GOT3 (cell line): ENCODE measurements at places on chromosomes 7 and 10.

- DNase-seq, result no peak
Measured at GRCh38 chr7:71824006-71824760, 588.0 kb downstream of the CALN1 start.

DNA sequence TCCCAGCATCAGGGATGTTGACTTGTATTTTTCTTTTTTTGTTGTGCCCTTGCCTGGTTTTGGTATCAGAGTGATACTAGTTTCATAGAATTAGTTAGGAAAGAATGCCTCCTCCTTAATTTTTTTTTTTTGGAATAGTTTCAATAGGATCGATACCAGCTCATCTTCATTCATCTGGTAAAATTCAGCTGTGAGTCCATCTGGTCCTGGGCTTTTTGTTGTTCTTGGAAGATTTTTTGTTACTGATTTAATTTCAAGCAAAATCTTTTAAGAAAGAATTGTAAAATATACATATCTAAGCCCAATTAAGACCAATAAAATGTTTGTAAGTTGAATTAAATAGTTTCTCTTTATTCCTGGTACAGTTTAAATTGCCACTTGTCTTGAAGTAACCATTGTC lies 1159.5 kb downstream of the CNTNAP2 start:
- DNase-seq, result no peak

DNA sequence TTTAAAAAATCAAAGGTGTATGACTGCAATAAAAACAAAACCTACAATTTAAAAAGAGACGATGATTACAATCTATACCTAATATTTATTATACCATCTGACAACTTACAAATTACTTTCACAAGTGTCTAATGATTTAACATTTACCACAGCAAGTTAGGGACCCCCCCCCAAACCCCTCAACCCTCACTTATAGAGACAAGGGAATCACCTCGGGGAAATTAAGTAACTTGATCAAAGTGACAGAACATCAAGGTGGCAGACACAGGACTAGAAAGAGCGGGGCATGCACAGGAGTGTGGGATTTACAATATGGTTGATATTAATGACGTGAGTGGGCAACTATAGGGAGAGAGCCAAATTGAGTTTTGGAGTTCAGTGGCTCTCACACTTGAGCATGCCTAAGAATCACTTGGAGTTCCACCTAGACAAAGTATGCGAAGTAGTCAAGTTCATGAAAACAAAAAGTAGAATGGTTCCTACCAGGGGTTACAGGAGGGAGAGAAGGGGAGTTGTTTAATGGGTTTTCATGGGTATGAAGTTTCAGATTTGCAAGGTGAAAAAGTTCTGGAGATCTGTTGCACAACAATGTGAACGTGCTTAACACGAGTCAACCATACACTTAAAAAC lies 43.4 kb downstream of the SGMS1 start:
- DNase-seq, result no peak

DNA sequence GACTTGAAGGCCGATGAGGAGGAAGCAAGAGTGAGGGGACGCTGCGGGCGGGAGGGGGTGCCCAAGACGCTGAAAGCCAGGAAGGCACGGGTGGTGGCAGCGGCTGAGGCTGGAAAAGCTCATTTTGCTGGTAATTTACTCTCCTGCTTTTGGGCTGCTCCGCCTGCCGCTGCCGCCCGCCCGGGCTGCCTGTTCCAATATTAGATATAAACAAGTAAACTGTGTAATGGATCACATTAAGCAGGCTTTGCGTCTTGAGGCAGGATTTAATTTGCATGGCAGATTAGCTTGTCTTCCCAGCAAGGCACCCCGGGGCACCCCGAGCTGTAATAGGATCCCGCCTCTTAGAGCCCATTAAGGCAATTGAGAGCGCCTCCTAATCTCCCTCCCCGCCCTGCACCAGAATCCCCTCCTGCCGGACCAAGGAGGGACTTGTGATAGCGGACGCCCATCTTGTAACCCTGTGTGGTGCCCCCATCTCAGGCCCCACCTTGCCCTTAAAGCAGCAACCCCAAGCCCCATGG lies 46.1 kb upstream of the SLF2 start:
- DNase-seq, result no peak
